ENCODE measurements at places on chromosomes 11 and 22.

GRCh38 chr11:123587559-123587958, 66.9 kb downstream of the SCN3B start:
- no peak for DNase-seq

GRCh38 chr11:27203077-27203647, 159.9 kb downstream of the CCDC34 start:
- DNase-seq: no peak

DNA sequence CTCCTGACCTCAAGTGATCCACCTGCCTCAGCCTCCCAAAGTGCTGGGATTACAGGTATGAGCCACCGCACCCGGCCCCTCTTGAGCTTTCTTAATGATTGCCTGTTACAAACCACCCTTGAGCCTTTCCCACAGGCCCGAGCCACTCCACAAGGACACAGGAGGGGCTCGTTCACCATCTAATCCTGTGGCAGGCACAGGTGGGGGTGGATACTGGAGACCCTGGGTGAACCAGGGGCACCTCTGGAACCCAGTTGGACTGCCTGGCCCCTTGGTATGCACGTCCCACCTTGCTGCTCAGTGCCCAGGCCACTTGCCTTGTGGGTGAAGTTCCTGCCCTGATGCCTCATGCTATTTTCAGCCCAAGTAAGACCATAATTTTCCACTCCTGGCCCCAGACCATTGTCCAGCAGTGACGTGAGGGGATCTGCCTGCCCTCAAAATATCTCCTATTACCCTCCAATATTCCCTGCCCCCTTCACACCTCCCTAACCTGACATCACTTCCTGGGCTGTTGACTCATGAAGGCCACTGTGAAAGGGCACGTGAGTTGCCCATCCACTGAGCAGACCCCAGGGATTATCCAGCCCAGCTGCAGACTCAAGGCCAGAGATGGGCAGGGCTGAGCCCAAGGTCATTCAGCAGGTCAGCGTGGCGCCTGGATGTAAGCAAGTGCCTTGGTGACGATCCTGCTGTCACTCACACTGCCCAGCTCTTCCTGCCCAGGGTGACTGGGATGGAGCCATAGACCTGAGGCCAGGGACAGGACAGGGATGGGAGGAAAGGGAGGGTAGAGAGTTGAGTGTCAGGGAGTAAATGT, 19.6 kb downstream of the P2RY2 start:
- DNase-seq: no peak

- peak; percentile 35 for DNase-seq
Measured at GRCh38 chr11:5204787-5205186, 4.3 kb upstream of the OR51V1 start.

GRCh38 chr11:105344938-105345337, 205.4 kb upstream of the CARD18 start:
- DNase-seq: no peak

DNA sequence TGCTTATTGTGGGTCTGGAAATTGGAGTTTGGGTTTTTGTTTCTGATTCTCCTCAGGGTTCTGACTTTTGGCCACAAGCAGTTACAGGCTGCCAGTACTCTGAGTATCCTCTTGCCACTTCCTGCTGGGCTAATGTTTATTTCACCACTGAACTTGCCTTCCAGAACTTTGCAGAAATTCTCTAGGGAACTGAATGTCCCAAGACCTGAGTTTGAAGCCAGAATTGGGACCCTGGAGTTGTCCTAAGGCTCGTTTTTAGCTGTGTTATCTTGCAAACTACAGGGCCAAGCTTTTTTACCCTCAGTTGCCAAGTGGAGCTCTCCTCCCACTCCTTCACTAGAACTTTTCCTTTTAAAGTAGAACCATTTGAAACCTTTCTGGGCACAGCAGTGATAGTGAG, 89.9 kb downstream of the FAT3 start:
- no peak for DNase-seq

DNA sequence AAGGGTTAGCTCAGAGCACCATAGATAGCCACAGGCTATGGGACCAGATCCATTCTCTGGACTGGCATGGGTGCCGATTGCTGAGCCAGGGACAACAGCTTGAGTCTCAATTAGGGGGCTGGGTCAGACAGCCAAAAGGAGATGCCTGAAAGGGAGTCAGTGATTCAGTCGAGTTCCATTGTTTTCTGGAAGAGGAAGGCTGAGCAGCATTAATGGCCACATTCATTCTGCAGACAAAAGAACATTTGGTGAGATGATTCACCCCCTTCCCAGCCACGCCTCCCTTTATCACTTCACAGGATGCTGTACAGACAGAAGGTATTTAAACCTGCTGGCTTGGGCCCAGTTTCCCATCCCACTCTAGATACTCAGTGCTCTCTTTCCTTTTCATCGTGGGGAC, 131.9 kb downstream of the ADAMTS15 start:
- DNase-seq: peak; percentile 54

GRCh38 chr11:125001849-125002248, 47.8 kb downstream of the CCDC15 start:
- no peak for DNase-seq

GRCh38 chr11:123535401-123535800, 105.3 kb downstream of the GRAMD1B start:
- no peak for DNase-seq

- DNase-seq: no peak
Measured at GRCh38 chr22:33270596-33270995, 212.4 kb upstream of the SYN3 start.

DNA sequence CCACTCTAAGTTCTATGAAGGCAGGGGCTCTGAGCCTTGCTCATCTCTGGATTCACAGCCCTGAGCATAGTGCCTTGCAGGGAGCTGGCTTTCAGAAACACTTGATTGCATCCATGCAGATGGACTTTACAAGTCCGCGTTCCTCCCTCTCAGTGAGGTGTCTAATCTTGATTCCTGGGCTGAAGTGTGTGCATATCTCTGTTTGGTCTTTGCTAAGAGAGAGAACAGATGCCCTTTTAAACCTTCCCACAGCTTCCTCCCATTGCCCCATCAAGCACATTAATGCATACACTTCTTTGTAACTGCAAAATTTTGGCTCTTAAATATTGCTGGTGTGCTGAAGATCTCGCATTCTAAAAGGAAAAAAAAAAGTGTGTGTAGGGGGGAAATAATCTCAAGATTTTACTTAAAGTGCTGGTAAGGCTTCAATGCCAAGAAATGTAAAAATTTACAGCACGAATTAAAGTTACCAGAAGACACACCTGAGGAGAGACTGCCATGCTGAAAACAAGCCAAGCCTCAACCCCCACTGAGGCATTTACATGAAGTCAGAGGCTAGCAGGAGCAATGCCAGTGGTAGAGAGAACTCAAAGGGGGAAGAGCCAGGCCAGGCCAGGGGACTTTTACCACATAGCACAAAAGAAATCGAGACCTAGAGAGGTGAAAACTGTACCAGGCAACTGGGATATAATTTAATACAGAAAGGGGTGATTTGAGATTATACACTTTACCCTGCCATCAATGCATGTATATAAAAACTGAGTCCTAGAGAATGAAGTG, 492.1 kb downstream of the SOX6 start:
- DNase-seq: no peak

- no peak for DNase-seq
Measured at GRCh38 chr11:110305169-110306018, 9.0 kb upstream of the RDX start.

DNA sequence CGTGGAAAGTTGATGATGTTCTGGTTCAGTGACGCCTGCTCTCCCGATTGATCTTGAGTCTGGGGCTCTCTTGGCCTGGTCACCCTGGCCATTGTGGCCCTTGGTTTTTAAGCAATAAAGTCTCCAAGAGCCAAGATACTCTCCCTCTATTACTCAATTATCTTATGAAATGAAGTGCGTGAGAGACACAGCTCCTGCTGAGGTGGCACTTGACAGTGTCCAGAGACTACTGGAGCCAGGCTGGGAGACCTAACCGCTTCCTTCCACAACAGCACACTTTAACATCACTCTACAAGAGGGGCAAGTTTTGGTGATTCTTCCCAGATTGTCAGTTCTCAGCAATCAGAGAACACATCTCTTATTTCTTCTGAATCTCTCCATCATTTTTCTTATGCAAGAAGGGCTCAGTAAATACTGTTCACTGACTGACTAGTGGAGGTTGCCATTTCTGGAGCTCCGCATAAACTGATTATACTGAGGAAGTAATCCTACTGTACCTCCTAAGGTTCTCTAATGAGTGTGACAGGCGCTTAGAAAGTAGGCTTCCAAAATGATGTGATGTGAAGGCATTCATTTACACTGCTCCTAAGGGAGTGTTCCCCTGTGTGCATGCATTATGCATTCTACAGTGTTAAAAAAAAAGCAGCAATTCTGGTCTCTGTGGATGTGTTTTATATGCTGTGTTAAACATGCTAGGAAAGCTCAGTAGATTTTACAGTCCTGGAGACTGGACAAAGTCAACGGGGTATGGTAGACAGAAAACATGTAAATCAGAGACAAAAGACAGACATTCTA, 968.0 kb downstream of the OPCML start:
- DNase-seq: no peak

DNA sequence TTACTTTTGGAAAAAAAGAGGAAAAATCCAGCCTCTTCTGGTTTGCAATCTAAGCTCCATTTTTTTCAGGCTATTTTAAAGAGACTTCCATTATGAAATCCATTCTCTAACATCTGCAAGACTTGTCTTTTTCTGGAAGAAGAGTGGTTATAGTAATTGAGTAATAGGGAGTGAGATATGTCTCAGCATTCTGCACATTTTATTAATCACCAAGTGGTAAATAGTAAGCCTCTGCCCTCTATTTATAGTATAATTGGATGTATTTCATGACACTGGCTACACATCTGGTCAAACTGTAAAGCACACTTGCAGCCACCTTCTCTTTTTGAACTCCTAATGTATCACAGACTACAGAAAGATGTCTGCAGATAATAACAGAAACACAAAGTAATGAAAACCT, 391.1 kb downstream of the ETS1 start:
- DNase-seq: no peak

DNA sequence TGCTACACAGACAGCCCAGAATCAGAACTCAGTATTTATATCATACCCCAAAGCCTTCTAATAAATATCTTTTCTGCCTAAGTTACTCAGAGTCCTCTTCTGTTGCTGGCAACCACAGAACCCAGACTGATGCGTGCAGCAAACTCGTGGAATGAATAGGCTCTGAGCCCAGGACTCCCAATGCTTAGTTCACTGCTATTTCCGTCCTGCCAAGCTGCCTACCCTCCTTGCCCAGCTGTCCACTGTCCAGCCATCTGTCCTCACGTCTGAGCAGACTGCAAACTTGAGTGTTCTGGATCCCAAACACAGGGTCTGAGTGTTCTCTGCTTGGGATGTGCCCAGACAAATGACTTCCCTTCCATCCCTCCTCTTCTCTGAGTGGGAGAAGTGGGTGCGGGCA, 19.4 kb downstream of the PTPN5 start:
- no peak for DNase-seq

DNA sequence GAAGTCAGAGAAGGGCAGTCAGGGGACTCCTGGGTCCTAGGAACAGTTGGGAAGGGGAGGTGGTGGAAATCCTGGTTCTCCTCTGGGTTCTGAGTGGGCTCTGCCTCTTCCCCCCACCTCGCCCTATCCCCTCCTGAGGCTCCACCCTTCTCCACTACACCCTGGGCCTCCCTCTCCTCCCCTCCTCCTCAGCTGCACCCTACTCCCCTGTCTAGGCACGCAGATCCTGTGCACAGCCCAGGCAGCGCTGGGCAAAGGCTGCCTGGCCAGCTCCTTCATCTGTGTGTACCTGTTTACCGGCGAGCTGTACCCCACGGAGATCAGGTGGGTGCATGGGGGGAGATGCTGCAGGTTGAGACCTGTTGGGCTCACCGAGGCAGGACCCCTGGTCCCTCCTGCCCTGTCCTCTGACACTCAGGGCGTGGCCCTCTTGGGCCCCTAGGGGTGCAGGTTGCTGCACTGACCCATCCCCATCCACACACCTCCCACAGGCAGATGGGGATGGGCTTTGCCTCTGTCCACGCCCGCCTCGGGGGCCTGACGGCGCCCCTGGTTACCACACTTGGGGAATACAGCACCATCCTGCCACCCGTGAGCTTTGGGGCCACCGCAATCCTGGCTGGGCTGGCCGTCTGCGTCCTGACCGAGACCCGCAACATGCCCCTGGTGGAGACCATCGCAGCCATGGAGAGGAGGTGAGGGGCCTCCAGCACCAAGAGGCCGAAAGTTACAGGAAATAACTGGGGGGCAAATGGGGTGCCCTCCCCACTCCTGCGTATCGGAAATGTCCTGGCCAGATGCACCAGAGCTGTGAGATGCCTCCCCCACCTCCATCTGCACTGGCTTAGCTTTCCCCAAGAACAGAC, 25.3 kb upstream of the POLA2 start:
- no peak for DNase-seq

DNA sequence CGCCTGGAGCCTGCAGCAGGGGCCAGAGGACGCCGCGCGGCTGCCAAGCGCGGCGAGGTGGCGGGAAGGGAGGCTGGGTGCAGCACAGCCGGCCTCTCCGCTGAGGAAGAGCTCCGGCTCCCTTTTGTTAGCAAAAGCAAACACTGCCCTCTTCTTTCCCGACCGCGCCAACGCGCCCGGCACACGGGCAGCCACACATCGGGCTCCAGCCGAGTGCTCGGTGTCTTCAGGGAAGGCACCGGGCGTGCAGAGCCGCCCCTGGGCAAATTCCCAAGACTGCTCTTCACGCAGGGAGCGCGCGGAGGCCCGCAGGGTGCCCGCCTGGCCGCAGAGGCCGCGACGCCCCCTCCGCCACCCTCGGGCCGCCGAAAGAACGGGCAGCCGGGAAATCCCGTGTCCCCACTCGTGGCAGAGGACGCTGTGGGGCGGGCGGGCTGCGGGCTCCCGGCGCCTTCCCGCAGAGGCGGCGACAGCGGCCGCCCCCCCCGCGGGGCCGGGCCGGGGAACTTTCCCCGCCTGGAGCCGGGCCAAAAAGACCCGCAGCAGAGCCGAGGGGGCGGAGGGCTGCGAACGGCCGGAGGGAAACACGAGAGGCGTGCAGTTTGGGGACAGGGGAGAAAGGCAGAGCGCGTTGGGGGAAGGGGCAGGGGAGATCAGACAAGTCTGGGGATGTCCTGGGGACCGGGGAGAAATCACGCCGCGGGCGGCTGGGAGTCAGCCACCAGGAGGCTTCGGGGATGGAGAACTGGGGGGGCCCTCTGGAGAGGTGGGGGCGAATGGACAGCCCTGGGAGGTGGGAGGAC, 931 bp downstream of the CADM1 start:
- DNase-seq: no peak

- no peak for DNase-seq
Measured at GRCh38 chr11:26319906-26320305, 12.0 kb upstream of the ANO3 start.

DNA sequence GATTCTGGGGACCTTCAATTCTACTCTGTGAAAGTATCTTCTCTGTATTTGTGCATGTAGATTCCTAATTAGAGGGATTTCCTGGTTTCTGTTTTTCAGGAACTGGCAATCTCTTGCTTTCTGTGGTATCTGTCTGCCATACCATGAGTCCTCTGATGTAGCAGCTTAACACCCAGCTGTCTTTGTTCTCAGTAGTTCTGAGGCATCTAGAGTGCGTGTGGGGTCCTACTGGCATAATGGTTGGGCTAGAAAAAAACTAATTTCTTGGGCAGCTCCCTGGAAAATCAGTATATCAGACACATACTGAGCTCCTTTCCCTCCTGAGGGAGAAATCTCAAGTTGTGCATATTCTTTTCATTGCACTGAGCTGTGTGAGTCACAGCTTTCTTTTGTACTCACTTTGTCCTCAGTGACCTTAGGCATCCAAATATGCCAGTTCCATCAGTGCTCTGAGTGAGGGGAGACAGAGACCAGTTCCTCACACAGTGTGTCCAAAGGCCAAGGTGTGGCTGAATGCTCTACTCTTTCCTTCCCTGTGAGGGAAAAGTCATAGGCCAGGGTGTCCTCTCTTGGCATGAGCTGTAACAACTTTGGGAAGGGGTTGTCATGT, 35.5 kb upstream of the SLC22A24 start:
- DNase-seq: no peak

- DNase-seq: no peak
Measured at GRCh38 chr11:134714021-134714656, 302.1 kb upstream of the B3GAT1 start.

Measured in GM04503 (cell line).